Mesothelial cell of epicardium (in vitro differentiated cells): ENCODE measurements at places on chromosomes 5 and 9. TPM values are rescaled to one million over a fixed set of nuclear protein-coding genes. Genes with fewer than 3 reads are reported as not detected.

GRCh38 chr5:51960617-51961121, 577.4 kb downstream of the ISL1 start:
- no peaks in the 10 kb centered on the region for H3K27me3 ChIP-seq
- H3K4me3 ChIP-seq = no peak overlapping the region
- H3K27ac ChIP-seq = no peak overlapping the region
- peaks cover 4% of the 10 kb centered on the region for H3K36me3 ChIP-seq
- peaks cover 10% of the 10 kb centered on the region for H3K4me1 ChIP-seq

GRCh38 chr9:133597316-133597957, 11.8 kb downstream of the FAM163B start:
- H3K4me1 ChIP-seq = no peaks in the 10 kb centered on the region
- H3K27me3 ChIP-seq = peaks cover 2% of the 10 kb centered on the region
- no peak overlapping the region for H3K27ac ChIP-seq
- H3K36me3 ChIP-seq = no peaks in the 10 kb centered on the region

GRCh38 chr9:81902626-81903025, 25.6 kb upstream of the SPATA31D4 start:
- peaks cover 31% of the 10 kb centered on the region for H3K4me1 ChIP-seq
- no peaks in the 10 kb centered on the region for H3K36me3 ChIP-seq
- H3K4me3 ChIP-seq = no peak overlapping the region
- no peak for DNase-seq
- no peaks in the 10 kb centered on the region for H3K27me3 ChIP-seq
- peak overlapping the region; percentile 64 for H3K27ac ChIP-seq

- H3K36me3 ChIP-seq = no peaks in the 10 kb centered on the region
- peaks cover 59% of the 10 kb centered on the region for H3K27me3 ChIP-seq
- H3K4me3 ChIP-seq = no peak overlapping the region
- DNase-seq = no peak
Observed at GRCh38 chr5:149212198-149212951, 59.3 kb upstream of the AFAP1L1 start.

DNA sequence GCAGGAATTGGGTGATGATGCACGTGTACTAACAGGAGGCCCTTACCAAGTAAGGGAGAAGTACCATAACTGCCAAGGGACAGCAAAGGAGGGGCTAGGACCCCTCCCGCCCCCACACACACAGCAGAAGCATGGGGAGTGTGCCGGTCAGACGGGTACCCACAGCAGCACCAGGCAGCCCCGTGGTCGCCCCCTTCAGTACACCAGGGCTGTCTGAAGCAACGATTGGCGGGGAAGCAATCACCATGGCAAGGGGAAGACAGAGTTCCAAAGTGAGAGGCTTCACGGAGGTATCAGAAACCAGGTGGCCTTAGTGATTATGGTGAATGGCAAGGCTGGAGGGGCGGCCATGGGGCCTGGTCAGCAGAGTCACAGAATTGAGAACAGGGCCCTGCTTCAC, 72.2 kb downstream of the CAMSAP1 start:
- peaks cover 18% of the 10 kb centered on the region for H3K36me3 ChIP-seq
- H3K4me3 ChIP-seq = no peak overlapping the region
- no peak overlapping the region for H3K27ac ChIP-seq
- H3K27me3 ChIP-seq = no peaks in the 10 kb centered on the region
- DNase-seq = no peak

DNA sequence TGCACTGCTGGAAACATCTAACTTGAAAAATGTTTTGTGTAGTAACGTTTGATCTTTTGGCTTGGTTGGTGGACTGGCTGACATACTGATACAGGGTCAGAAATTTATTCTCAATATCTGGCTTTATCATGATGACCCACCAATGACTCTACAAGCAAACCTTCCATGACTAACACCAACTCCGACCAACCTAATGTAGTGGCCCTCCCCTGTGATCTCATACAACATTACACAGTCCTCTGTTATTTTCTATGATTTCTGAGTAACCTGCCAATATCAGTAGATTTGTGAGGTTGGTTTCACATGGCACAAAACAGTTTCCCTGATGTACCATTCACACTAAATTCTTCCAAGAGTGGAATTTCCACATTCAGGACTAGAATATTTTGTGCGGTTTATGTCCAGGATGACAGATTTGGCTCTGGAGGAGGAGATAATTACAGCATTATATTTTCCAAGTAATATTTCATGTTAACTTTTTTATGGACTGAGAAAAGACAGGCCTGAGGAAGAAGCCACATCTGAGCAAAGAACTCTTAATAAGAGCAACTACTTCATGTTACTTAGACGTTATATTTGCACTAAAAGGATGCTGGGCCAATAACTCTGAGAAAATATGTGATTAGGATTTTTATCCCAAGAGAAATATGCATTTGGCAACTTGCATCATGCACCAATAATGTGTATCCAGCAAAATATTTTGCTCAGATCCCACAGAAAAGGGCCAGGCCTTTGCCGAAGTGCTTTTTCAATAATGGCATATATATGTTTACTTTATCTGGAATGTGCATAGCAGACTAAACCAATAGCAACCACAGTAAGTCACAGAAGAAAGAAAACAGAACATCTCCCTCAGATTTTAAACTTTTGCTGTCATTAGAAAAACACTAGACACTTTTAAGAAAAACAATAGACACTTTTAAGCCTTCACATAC, 273.4 kb downstream of the KCNN2 start:
- DNase-seq = no peak
- H3K27me3 ChIP-seq = no peaks in the 10 kb centered on the region
- H3K27ac ChIP-seq = peak overlapping the region; percentile 88
- no peak overlapping the region for H3K4me3 ChIP-seq
- H3K36me3 ChIP-seq = peaks cover 2% of the 10 kb centered on the region

DNA sequence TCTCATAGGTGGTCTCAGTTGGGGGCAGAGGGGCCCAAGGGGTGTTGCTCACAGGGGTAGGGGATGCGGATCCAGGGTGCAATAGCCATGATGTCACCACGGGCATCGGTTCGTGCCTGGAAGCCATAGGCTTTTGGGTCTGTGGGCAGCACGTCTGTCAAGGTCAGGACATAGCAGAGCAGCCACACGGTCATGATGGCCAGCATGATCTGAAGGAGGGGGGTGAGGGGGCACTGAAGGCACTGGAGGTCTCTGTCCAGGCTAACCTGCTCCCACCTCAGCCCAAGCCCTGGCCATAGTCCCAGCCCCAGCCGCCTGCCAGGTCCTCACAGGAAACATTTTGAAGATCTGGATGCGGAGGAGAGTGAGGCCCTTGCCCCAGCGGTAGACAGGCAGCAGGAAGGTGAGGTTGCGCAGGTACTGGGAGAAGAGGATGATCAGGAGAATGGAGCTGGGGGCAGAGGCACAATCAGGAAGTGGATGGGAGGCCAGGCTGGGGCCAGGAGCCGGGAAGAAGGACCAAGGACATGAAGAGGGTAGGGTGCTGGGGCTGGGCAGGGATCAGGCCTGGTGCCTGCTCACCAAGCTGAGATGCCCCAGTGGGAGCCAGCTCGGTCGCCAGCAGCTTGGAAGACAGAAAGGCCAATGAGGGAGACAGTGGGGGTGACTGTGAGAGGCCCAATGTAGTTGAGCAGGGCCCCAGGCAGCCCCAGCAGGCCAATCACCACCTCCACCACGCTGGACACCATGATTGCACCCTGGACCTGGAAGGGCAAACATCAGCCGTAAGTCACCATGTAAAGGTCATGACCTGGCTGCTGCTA, 3.3 kb downstream of the SLC23A1 start:
- peaks cover 10% of the 10 kb centered on the region for H3K36me3 ChIP-seq
- H3K27me3 ChIP-seq = no peaks in the 10 kb centered on the region
- peaks cover 17% of the 10 kb centered on the region for H3K4me1 ChIP-seq

- no peak overlapping the region for H3K27ac ChIP-seq
- no peaks in the 10 kb centered on the region for H3K36me3 ChIP-seq
- H3K4me1 ChIP-seq = peaks cover 13% of the 10 kb centered on the region
- DNase-seq = no peak
- H3K27me3 ChIP-seq = no peaks in the 10 kb centered on the region
Observed at GRCh38 chr9:92385953-92386352, 18.4 kb downstream of the OGN start.

DNA sequence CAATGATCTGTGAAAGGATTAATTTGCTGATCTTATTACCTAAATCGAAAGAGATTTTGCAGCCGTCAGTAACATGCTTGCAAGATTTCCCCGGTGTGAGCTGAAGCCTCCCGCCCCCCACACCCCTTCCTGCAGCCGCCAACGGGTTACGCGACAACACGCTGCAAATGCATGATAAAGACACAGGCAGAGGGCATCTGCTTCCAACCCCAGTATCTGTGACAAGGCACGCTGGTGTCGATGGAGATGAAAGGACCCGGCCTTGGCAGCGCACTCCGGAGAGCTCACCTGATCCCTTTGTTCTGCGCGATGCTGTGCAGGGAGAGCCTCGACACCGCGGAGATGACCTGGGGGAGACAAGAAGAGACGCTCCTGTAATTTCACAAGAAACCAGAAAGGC, 122.9 kb upstream of the SARDH start:
- H3K27me3 ChIP-seq = no peaks in the 10 kb centered on the region
- H3K4me1 ChIP-seq = peaks cover 34% of the 10 kb centered on the region
- no peak overlapping the region for H3K27ac ChIP-seq
- peaks cover 24% of the 10 kb centered on the region for H3K36me3 ChIP-seq
- no peak overlapping the region for H3K4me3 ChIP-seq

DNA sequence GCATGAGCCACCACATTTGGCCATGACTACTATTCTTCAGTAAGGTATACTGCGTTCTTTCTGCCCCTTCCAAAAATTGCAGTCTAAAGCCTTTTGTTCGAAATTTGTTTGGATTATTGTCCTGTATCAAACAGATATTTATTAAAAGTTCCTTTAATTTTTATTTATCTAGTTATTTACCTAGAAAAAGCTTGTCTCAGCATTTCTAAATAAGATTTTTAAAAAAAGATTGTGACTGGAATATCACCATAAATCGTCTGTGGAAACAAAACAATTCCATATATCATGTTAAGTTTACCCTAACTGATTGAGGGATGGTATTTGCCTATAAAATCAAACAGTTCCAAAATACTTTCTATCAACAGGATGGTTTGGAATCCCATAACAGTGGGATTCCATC, 14.7 kb downstream of the GNG10 start:
- H3K4me1 ChIP-seq = no peaks in the 10 kb centered on the region
- H3K4me3 ChIP-seq = no peak overlapping the region
- H3K36me3 ChIP-seq = peaks cover 25% of the 10 kb centered on the region
- no peak for DNase-seq

- no peak overlapping the region for H3K27ac ChIP-seq
- no peak for DNase-seq
- H3K4me1 ChIP-seq = peaks cover 2% of the 10 kb centered on the region
- H3K4me3 ChIP-seq = no peak overlapping the region
- no peaks in the 10 kb centered on the region for H3K27me3 ChIP-seq
Observed at GRCh38 chr5:119031905-119032304, 39.0 kb upstream of the DMXL1 start.

DNA sequence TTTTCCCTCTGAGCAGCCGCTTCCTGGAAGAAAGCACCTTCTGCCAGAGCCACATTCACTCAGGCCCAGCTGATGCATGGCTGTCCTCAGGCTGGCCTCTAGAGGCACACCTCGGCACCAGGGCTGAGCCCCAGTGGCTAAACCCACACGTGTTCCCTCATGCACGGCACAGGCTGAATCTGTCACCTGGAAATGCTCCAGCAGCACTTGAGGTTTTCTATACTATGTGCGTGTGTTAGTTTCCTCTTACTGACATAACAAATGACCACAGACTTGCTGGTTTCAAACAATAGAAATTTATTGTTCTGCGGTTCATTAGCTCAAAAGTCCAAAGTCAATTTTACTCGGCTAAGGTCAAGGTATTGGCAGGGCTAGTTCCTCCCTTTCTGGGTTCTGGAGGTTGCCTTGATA, 141.4 kb downstream of the LRRC70 start:
- peaks cover 29% of the 10 kb centered on the region for H3K4me1 ChIP-seq
- no peaks in the 10 kb centered on the region for H3K36me3 ChIP-seq
- H3K4me3 ChIP-seq = no peak overlapping the region
- no peak overlapping the region for H3K27ac ChIP-seq

DNA sequence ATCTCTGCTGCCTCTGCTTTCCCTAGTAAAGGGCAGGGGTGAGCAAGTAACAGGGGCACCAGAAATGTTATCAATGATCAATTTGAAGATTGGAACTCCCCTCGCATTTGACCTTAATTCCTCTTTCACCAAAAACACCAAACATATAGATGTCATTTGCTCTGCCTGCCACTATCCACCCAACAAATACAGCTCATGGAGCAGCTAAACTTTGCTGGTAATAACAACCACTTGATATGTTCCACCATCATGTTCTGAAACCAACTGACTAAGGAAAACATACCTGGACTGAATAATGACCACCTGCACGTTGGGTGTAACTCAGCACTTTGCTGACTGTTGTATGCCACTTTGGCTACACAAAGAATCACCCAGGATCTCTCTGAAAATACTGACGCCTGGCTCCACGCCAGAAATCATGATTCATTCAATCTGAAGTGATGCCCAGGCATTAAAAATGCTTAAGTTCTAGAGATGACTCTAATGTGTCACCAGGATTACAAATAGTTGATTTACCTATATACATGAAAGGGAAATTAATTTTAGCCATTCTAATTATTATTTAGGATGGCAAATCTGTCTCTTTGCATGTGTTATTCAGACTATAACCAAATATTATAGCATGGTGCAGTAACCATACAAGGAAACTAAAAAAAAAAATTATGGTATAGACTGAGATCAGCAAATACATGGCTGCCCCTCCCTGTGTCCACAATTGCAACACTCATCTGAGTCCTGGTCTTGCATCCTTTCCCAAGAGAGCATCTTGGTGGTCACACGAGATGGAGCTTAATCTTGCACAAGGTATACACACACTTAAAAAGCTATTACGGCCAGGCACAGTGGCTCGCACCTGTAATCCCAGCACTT, 43.1 kb upstream of the TTC39B start:
- H3K36me3 ChIP-seq = no peaks in the 10 kb centered on the region
- no peak overlapping the region for H3K4me3 ChIP-seq
- DNase-seq = no peak
- no peak overlapping the region for H3K27ac ChIP-seq
- peaks cover 14% of the 10 kb centered on the region for H3K4me1 ChIP-seq

GRCh38 chr9:33464045-33464636, 9.6 kb downstream of the NOL6 start:
- no peak overlapping the region for H3K27ac ChIP-seq
- H3K4me1 ChIP-seq = no peaks in the 10 kb centered on the region
- no peaks in the 10 kb centered on the region for H3K27me3 ChIP-seq

DNA sequence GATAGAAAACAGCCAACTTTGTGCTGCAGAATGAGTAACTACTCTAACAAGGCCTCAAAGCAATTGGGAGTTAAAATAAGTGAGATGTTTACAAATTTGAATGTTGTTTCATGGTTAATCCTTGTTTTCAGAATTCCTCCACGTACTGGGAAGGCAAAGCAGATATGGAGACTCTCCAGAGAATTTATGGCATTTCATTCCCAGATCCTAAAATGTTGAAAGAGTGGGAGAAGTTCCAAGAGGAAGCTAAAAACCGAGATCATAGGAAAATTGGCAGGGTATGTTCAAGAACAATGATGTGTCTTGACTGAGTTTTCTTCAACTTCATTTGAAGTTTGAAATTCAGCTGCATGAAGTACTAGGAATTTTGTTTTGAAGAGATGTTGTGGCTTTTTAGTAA, 16.4 kb downstream of the TARS1 start:
- peaks cover 60% of the 10 kb centered on the region for H3K36me3 ChIP-seq
- peak overlapping the region; percentile 74 for H3K27ac ChIP-seq
- DNase-seq = no peak
- no peaks in the 10 kb centered on the region for H3K27me3 ChIP-seq

The FCN1 gene
- total RNA-seq = not detected in 3 replicates

The PCDHGB5 gene
- total RNA-seq = 3.3 to 4.5 TPM (median 3.9 TPM) in 3 replicates

The CCL27 gene
- total RNA-seq = 0.61 to 0.84 TPM in 2 of 3 replicates, not detected in the other

The SLCO4C1 gene
- total RNA-seq = 1.1 to 1.3 TPM (median 1.2 TPM) in 3 replicates

The RPS14 gene
- 2,586 to 2,705 TPM (median 2,627 TPM) in 3 replicates for total RNA-seq

The CDH9 gene
- total RNA-seq = 0.65 to 1.2 TPM (median 0.66 TPM) in 3 replicates

The MINAR2 gene
- 0.18 to 0.34 TPM (median 0.24 TPM) in 3 replicates for total RNA-seq

The EPB41L4A gene
- 38.6 to 42.3 TPM (median 39.3 TPM) in 3 replicates for total RNA-seq

The CA9 gene
- 1.1 to 2.3 TPM (median 1.7 TPM) in 3 replicates for total RNA-seq
